ENCODE measurements at places on chromosomes 1 and 21.

DNA sequence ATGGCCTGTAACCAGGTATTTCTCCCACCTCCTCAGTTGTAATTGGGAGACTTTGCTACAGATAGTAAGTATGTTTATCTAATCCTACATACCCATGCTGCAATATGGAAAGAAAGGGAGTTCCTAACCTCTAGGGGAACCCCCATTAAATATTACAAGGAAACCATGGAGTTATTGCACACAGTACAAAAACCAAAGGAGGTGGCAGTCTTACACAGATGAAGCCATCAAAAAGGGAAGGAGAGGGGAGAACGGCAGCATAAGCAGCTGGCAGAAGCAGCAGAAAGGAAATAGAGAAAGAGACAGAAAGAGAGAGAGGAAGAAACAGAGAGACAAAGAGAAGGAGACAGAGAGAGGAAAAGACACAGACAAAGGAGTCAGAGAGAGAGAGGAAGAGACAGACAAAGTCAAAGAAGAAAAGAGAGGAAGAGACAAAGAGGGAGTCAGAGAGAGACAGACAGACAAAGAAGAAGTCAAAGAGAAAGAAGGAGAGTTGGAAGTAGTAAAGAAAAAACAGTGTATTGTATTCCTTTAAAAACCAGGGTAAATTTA is 142.9 kb downstream of the FASLG start:
- no peak for DNase-seq

DNA sequence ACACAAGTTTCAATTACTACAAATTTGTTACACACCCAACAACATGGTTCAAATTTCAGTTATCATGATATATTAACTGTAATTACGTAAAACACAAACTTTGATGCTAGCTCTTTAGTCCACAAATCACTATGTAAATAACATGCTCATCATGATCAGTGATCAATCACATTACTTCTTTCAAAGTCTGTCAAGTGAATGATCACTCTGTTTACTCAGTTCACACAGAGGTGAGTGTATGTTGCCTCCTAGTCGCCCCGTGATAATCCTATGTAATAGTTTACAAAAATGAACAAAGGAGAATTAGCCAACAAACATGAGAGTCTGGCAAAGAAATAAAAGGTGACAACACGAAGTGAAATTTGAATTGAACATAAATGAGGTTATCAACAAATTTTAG is 14.3 kb downstream of the EDEM3 start:
- no peak for DNase-seq

- no peak for DNase-seq
Measured at GRCh38 chr1:240658312-240658960, 46.5 kb upstream of the GREM2 start.

GRCh38 chr1:206030714-206031113 is 7.0 kb upstream of the CTSE start:
- DNase-seq: peak; percentile 38

GRCh38 chr21:17819877-17820229 is 697 bp upstream of the C21orf91 start:
- DNase-seq: peak; percentile 54

- DNase-seq: no peak
Measured at GRCh38 chr1:224509907-224510306, 75.3 kb upstream of the WDR26 start.

- no peak for DNase-seq
Measured at GRCh38 chr1:205285381-205286101, 36.0 kb downstream of the NUAK2 start.

GRCh38 chr1:44318097-44319088 is 36.7 kb downstream of the ERI3 start:
- no peak for DNase-seq

DNA sequence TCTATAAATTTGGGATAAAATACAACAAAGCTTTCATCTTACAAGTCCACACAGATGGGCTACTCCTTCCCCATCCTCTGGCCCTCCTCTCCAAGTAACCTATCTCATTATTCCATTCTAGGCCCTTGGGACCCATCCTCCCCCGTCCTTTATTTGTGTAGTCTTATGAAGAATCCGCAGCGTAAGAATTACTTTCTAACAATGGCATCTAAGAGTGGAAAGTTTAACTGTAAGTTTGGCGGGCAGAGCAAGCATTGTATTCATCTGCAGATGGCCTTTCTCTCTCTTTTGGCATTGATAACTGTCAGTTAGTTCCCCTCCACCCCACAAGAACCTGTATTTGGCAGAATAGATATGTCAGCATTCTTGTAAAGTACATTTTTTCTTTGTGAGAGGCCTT is 91.9 kb upstream of the TSPAN2 start:
- DNase-seq: no peak

DNA sequence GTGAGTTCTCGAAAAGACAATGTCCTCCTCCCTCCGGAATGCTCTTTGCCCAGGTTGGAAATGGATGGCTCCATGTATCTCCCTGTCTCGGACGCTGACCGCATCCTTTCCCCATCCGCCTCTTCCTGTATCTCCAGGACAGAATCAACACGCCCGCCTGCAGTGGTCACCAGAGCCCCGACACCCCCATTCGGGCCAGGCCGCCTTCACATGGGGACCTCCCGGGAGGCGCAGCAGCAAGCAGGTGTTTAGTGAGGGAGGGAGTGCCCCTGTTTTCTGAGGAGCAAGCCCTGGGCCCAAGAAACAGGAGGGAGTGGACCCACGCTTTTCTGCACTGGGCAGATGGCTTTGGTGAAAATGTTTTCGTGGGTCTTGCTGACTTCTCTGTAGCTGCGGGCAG is 83.5 kb upstream of the TTC34 start:
- DNase-seq: no peak

- DNase-seq: no peak
Measured at GRCh38 chr1:15453734-15454133, 2.8 kb upstream of the CELA2A start.

GRCh38 chr21:42465008-42465802 is 30.8 kb downstream of the RSPH1 start:
- no peak for DNase-seq

- DNase-seq: no peak
Measured at GRCh38 chr1:62068978-62069377, 125.7 kb upstream of the L1TD1 start.

DNA sequence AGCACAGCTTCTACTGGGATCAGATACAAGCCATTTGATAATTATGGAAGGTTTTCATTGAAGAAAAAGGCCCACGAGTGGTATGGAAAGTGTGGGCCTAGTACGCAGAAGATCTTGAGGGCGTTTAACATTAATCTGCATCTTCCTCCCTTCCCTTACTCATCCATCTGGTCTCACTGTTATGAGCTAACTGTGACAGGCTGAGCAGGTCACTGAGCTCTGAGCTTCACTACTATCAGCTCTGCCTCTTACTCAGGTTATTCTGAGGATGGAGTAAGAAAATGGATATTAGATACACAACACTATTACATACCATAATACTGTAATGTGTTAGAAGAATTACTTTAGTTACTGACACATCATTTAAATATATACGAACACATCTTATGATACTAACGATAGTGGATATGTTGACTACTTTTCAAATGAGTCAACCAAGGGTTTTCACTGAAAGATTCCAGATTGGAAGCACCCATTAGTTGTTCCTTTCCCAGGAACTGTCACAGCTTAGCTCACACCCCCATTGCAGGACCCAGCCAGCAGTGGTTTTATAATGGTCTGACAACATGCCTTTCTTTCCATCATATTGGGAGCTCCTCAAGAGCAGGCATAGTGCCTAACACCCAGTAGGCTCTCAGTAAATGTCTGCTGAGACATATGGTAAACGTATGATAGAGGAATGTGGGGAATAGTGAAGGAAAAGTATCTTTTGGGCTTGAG is 97.8 kb upstream of the C8B start:
- no peak for DNase-seq

DNA sequence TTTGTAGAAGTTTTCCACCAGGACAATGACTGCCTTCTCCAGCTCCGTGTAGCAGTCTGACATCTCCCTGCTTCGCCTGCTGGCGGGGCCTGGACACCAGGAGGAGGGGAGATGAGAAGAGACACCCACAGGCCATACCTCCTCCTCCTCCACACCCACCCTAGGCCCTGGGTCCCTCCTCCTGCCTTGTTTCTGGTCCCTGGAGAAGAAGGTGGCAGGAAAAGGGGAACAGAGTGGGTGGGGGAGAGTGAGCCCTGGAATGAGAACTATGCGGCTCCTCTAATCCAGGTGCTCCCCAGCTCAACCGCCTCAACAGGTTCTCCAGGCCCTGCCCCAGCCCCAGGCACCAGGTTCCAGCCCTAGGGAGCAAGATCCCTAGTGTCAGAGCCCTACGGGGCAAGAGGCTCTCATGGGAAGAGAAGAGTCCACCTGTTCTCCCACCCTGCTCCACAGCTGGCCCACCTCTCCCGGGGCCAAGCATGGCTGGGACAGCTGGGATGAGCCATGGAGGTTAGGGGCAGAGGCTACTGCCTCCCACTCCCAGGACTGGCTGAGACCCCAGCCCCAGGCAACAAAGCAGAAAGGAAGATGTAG is 4.8 kb downstream of the S100A16 start:
- no peak for DNase-seq

GRCh38 chr1:158102881-158103674 is 77.6 kb upstream of the CD1D start:
- no peak for DNase-seq

GRCh38 chr1:145711213-145711651 is 4.1 kb upstream of the PDZK1 start:
- DNase-seq: no peak

GRCh38 chr1:243416495-243416894 is 160.7 kb downstream of the SDCCAG8 start:
- no peak for DNase-seq

DNA sequence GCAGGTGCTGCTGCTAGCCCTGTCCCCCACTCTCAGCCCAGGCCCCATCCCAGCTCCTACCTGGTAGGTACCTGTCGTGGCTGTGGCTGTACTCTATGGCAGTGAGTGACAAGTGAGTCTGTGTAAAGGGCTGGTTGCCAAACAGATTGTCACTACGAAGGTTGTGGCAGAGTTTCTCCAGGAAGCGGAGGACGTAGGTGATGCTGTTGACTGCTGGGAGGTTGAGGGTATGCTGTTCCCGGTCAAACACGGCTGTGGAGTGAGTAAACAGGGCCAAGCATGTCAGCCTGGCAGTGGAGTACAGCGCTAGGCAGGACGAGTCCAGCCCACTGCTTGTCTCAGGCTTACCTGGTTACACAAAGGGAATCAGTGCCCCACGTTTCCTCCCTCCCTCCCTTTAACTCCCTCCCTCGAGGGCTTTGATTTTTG is 24.8 kb upstream of the SLFNL1 start:
- no peak for DNase-seq

DNA sequence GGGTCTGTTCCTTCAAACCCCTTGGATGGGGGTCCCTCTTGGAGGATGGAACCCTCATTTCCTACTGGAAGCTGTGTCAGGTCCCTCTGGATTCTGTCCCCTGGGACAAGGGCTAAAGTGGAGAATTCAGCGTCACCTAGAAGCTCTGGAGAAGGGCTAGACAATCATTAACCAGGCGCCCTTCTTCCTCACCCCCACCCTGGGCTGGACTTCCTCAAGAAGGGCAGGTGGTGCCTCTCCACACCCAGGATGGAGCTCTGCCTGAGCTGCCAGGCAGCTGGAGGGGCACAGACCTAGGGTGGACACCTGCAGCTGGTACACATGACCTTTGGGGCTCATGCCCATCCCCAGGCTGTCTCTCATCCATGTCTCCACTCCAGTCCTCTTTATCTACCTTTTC is 3.6 kb downstream of the CELF3 start:
- no peak for DNase-seq

DNA sequence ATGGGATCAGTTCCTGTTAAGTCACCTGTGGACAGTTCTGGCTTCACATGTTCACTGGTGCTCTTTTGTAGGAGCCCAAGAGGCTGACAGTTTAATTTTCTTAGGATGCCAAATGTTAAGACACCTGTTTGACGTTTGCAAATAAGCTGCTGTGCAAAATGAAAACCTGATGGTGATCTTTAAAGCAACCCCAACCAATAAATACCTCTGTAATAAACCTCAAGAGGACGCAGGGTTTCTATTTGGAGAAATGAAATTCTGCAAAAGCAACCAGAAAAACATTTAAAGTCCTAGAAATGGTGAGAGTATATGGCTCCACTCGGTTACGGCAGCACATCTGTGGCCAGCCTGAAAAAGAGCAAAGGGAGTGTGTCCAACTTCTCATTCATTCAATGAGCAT is 5.7 kb upstream of the RHEX start:
- DNase-seq: no peak

DNA sequence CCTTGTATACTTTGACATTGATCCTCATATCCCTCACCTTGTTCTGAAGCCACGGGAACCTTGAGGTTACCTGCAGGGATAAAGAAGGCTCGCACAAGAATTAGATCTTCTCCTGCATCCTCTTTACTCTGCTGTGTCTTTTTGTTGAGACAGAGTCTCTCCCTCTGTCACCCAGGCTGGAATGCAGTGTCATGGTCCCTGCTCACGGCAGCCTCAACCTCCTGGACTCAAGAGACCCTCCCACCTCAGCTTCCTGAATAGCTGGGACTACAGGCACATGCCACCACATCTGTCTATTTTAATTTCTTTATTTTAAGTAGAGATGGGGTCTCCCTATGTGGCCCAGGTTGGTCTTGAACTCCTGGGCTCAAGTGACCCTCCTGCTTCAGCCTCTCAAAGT is 134.7 kb downstream of the PTPRC start:
- no peak for DNase-seq

DNA sequence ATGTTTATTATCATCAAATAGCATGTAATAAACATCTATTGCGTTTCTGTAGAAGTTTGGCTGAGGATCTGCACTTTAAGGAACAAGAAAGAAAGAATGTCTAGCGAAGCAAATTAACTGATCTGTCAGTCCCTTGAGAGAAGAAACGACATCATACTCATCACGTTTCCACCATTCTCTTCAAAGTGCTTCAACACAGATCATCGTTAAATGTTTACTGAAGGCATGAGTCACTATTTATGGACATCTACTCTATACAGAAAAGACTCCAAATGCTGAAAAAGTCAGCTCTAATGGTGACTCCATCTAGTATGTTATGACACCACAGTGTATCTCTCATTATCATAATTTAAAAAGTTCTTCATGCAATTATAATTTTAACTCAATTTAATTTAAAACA is 369.1 kb downstream of the RGS7 start:
- DNase-seq: no peak

GRCh38 chr1:9406111-9406510 is 113.4 kb downstream of the SPSB1 start:
- no peak for DNase-seq

DNA sequence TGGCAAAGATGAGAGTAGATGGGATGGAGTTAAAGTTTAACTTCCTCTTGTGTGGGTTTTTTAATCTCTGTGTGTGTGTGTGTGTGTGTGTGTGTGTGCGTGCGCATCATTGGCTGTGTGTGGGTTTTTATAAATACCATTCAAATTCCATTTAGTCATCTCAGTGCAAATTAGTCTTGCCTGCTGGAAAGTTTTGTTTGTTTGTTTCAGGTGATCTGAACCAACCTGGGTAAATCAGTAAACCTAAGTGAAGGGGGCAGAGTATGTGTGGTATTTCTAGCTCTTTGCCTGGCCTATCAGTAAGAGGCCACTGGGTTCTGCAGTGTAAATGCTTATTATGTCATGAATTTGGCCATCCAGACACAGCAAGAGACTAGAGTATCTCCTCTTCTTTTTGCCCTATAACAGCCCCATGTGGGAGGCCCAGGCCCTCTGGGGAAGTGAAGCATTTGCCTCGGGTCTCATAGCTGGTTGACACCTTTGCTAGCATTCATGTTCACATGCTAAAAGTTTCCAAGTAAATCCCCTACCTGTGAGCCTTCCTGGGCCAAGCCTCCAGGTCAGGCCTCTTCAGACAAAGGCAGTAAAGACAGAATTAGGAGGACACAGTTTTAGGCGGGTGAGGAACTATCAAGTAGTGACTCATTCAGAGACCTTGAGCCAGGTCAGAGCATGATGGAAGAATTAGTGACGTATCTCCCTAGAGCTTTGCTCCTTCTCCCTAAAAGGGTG is 14.7 kb downstream of the INTS3 start:
- DNase-seq: no peak

GRCh38 chr1:34684266-34684665 is 70.6 kb upstream of the GJB5 start:
- no peak for DNase-seq
